NCI-H2081 (cell line): ENCODE measurements at places on chromosomes 5 and 9.

GRCh38 chr9:92171281-92171680 lies 56.1 kb upstream of the SPTLC1 start:
- DNase-seq, result no peak

DNA sequence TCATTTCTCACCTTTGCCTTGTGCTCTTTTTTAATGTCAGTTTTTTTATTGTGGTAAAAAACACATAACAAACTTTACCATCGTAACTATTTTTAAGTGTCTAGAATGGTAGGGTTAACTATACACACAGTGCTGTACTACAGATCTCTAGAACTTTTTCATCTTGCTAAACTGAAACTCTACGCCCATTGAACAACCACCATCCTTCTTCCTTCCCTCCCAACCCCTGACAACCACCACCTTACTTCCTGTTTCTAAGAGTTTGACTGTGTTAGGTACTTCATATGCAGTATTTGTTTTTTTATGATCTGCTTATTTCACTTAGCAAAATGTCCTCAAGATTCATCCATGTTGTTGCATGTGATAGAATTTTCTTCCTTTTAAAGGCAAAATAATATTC lies 54.9 kb downstream of the PSAT1 start:
- DNase-seq, result no peak

- no peak for DNase-seq
These were observed 287.3 kb downstream of the EBF1 start for GRCh38 chr5:158812408-158812807.

DNA sequence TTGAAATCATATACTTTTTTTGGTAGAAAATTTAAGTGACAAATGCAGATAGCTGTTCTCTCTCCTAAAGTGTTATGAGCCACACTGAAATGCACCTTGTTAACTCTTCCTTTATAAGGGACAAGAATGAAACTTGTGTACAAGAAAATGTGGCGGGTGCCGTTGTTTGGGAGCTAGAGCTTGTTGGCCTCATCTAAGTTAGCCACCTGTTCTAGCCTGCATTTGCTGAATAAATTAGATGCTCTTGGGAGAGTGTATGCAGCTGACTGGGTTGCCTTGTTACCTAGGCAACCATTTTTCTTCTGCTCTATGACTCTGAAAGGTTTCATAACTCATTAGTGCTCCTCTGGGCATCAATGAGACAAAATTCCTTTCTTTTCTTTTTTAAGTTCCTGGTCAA lies 174.3 kb downstream of the TAF11L14 start:
- peak; percentile 55 for DNase-seq

- no peak for DNase-seq
These were observed 24.5 kb downstream of the POLK start for GRCh38 chr5:75536147-75536546.

GRCh38 chr9:101323129-101323528 lies 61.7 kb downstream of the BAAT start:
- no peak for DNase-seq

DNA sequence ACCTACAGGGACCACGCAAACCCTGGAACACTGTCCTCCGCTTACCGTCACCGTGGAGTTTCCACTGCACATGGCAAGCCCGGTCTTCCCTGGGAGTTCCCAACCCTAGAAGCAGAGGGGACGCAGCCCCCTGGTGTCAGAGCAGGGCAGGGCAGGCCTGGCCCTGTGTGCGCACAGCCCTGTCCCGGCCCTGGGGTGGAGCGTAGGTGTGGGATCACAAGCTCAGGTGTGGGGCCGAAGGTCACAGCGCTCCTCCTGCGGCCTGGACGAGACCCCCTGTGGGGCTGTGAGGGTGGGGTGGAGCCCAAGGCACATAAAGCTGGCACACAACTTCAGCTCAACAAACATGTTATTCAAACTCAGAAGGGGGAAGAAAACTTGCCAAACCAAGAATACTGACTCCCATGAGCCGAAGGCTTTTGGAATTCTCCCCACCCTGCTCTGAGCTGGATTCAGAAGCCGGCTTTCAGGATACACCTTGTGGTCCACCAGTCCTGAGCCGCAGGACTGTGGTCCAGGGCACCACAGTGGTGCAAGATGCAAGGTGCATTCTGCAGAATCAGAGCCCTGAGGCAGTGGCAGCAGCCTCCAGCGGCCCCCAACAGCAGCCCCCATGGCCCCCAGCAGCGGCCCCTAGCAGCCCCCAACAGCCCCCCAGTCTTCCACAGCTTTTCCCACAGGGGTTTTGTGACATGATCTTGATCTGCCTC lies 11.8 kb upstream of the EXOC3 start:
- peak; percentile 81 for DNase-seq

DNA sequence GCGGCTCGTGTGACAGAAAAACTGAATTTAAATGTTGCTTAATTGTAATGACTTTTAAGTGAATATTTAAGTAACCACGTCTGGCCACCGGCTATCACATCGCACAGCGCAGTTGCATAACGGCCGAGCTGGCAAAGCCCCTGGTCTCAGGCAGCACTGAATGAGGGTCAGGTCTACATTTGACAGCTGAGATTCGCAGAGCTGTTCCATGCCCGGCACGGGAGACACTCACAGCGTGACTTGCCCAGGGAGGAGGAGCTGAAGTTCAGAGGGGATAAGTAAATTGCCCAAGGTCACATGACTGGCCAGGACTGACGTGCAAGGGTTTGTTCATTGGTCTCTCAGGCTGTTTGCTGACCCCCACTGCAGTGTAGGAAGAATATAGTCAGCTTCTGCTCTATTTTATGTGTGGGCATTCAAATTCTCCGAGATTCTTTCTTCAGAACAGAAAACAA lies 17.4 kb upstream of the COL5A1 start:
- DNase-seq, result no peak

GRCh38 chr9:79687131-79687447 lies 115.3 kb downstream of the TLE4 start:
- DNase-seq, result no peak

GRCh38 chr9:128910906-128911305 lies 9.9 kb upstream of the PHYHD1 start:
- no peak for DNase-seq

DNA sequence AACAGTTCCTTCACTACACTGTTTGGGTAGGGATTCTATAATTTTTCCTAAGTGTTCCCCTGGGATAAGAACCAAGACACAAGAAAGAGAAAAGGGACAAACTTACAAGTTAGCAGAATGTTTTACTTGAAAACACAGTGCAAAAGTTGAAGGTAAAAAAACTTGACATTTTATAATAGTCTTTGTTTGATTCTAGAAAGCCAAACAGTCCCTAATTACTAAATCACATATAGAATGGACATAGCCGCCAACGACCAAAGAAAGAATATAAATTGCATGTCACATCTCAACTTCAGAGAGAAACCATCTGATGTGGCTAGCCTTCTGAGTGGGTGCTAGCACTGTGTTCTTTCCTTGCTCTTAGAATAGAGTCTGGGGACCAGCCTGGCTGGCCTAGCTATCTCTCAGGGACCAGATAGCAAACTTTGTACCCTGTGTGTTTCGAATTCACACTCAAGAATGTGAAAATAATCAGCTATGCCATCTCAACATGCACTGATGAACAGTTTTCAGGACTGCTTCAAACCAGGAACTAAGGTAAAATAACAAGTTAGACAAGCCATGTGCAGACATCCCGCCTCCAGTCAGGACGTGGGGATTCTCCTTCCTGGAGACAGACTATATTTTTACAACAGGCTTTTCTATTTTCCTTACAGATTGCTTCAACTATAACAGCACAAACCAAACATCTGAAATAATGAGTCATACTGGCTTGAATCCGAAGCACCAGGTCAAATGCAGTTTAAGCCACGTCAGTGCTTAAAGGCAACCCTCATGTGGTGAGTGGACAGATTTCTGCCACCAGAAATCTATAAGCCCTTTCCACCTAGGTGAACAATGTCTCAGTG lies 53.7 kb downstream of the LHFPL2 start:
- DNase-seq, result no peak

GRCh38 chr5:140182803-140183367 lies 7.9 kb downstream of the CYSTM1 start:
- no peak for DNase-seq

- peak; percentile 84 for DNase-seq
These were observed 2.1 kb upstream of the MLLT3 start for GRCh38 chr9:20624201-20625002.

DNA sequence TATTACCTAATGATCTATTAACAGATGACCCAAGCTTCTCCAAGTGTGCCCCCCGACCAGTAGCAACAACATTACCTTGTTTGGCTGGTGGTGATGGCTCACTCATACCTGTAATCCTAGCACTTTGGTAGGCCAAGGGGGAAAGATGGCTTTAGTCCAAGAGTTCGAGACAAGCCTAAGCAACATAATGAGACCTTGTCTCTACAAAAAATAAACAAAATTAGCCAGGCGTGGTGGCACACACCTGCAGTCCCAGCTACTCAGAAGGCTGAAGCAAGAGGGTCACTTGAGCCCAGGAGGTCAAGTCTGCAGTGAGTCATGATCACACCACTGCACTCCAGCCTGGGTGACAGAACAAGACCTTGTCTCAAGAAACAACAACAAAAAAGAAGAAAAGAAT lies 62.9 kb downstream of the GCNT1 start:
- DNase-seq, result peak; percentile 24

- no peak for DNase-seq
These were observed 105.2 kb upstream of the RAI14 start for GRCh38 chr5:34550964-34551363.

GRCh38 chr9:114413861-114414301 lies 26.1 kb upstream of the AKNA start:
- no peak for DNase-seq

DNA sequence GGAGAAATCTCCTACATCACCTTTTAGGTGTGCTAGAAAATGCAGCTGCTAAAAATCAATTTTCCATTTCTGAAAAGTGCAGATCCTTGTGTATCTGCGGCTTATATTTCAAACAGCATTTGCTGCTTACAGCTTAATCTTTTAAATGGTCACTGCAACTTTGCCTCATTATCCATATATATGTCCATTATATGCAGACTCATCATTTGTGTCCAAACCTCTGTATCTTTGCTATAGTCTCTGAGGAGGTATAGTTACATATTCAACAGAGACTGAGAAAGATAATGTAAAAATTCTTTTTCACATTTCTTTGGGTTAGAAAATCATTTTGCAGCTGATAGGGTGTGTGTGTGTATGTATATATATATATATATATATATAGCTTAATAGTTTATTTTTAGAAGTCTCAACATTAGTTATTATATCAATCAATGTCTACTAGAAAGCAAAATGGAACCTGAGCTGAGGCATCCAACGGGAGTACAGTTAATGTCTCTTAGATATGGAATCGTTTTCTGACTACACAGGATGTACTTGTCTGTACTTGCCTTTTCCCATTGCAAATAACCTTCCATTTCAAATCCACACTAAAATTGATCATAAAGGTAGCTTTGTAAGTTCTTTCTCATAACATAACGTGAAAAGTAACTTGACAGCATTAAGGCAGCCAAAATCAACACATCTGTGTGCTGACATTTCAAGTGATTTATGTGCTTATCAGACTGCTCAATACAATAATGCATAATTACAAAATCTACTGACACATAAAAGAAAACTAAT lies 267.0 kb upstream of the HAPLN1 start:
- no peak for DNase-seq

- no peak for DNase-seq
These were observed 63.5 kb downstream of the SEMA5A start for GRCh38 chr5:9482381-9482780.

DNA sequence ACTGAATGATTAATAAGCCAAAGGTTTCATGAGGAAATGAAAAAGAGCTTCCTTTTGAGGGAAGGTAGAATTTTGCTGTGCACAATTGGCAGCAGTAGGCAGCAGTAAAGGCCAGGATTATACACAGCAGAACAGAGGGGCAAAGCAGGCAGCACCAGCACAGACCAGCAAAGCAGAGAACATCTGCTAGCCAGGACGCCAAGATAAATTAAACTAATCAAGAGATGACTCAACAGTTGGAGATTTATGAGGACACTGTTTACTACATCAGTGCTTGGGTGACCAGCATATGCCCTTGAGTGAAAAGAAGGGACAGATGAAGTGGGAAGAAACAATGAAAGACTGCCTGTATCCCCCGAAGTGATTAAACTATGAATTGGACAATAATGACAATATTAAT lies 871.4 kb upstream of the CDH10 start:
- DNase-seq, result no peak

- no peak for DNase-seq
These were observed 19.4 kb downstream of the S1PR3 start for GRCh38 chr9:89010526-89011111.

DNA sequence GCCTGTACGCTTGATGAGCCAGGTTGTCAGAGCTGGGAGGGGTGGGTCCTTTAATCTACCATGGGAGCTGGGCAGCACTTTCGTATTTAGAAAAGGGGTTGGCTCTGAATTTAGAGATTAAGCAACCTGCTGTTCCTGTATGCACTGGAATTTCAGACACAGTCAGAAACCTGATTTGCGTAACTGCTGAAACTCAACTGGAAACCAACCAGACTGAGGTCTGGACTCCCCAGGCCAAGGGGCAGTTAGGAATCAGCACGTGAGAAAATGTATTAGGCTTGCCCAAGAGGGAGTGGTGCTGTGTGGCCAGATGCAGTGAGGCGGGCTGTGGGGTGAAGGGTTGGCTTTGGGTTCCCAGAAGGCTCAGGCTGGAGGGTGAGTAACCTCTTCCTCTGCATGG lies 235.0 kb downstream of the GOLPH3 start:
- no peak for DNase-seq

- peak; percentile 29 for DNase-seq
These were observed 74.0 kb downstream of the DIRAS2 start for GRCh38 chr9:90568667-90569066.
